ENCODE measurements at places on chromosomes 2 and 18.

- DNase-seq = no peak
Measured at GRCh38 chr2:79585701-79586433, 73.0 kb downstream of the CTNNA2 start.

GRCh38 chr2:158777077-158777476 is 18.0 kb upstream of the DAPL1 start:
- DNase-seq = no peak

DNA sequence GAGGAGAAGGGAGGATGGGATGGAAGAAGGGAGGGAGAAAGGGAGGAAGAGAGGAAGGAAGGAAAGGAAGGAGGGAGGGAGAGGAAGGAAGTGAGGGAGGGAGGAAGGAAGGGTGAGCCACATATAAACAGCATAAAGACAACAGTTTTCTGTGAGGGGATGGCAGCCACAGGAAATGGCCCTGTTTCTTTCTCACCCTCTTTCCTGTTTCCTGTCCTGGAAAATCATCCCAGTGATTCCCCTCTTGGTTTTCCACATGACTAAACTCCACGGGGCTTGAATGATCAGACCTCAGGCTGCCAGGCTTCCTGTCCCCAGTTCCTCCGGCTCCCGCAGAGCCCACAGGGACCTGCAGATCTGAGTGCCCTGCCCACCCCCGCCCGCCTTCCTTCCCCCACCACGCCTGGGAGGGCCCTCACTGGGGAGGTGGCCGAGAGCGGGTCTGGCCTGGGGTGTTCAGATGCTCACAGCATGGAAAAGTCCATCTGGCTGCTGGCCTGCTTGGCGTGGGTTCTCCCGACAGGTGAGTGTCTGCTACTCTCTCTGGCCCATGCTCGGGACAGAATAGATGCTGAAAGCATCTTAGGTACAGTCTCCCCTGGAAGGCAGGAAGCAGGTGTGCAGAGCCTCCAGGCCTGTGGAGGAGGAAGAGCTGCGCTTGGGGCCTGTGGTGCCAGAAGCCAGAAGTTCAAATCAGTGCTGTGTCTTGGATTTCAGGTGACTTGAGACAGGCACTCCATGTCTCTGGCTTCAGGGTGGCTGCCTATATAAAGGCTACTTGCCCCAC is at the start of gene SIGLEC15:
TSS of gene SIGLEC15 (plus strand) at position 418 of the 787 bp plus-strand sequence. CDS start at position 472, 54 bp downstream.
- no peak for DNase-seq

DNA sequence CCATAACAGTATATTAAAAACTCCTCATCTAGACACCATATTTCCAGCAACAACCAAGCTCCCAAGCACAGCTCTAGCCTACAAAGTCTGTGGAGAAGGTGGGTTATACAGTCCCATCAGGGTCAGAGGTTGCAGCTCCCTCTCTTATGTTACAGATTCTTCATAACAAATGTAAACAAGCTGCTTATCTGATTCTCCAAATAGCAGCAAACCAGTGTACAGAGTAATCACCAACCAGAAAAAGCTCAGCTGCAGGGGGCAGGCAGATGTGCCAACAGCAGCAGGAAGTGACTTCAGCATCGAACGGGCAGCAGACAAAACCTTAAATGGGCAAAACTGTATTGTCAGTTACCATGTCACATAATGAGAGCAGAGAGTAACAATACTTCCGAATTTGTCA is 52.9 kb upstream of the NABP1 start:
- no peak for DNase-seq

DNA sequence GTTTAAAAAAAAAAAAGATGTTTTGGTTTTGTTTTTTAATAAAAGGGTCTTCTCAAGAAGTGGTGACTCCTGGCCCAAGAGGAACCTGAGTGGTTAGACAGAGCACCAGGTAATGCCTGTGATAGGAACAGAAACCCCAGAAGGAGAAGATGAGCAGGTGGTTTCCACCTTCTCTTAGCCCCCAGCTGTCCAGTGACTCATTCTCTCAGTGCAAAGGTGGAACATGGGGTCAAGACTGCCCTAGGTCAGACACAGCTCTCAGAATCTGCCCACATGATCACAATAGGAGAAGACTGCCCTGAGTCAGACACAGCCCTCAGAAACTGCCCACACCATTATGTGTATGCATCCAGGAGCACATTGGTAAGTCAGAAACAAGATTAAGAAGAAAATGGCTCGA is 61.8 kb downstream of the TBC1D8 start:
- DNase-seq = no peak

DNA sequence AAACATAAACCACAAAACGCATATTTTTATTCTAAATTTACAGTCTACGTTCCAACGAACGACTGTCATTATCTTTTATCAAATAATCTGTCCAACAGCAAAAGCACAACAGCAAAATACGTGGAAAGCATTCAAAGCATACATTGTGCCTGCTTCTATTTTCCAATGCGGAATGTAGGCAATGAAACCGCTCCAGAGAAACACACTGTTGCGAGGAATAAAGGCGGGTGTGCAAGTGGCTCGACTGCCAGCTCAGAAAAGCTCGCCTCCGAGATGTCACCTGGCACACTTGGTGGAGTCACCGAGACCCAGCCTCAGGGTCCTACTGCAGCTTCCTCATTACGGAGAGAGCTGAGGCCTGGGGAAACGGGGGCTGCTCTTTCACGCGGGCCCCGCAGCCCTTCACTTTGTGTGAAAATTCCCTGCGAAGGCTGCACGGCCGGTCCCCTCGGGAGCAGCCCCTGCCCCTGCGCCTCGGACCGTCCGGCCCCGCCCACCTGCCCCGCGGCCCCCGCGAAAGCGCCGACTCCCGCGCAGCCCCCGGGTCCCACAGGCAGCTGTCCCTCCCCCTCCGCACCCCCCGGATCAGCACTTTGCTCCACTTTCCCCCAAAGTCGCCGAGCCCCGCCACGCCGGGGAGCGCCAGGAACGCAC is 752 bp downstream of the MGAT4A start:
- peak; percentile 35 for DNase-seq

- DNase-seq = no peak
Measured at GRCh38 chr18:25039781-25040180, 312.2 kb downstream of the ZNF521 start.

- DNase-seq = no peak
Measured at GRCh38 chr2:33275689-33276444, 200.6 kb upstream of the RASGRP3 start.

GRCh38 chr2:129798301-129798581 is 181.2 kb upstream of the RAB6C start:
- DNase-seq = no peak

DNA sequence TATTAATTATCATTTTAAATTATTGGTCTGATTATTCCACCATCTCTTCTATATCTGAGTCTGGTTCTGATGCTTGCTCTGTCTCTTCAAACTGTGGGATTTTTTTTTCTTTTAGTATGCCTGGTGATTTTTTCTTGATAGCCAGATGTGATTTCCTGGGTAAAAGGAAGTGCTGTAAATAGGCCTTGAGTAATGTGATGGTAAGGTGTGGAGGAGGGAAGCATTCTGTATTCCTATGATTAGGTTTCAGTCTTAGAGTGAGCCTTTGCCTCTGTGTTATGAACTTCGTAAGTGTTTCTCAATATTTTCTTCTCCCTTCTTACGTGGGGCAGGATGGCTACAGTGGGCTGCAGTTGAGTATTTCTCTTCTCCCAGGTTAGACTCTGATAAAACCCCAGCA is 103.0 kb downstream of the EHBP1 start:
- no peak for DNase-seq

GRCh38 chr2:172329774-172330671 is 97.4 kb upstream of the ITGA6 start:
- no peak for DNase-seq

DNA sequence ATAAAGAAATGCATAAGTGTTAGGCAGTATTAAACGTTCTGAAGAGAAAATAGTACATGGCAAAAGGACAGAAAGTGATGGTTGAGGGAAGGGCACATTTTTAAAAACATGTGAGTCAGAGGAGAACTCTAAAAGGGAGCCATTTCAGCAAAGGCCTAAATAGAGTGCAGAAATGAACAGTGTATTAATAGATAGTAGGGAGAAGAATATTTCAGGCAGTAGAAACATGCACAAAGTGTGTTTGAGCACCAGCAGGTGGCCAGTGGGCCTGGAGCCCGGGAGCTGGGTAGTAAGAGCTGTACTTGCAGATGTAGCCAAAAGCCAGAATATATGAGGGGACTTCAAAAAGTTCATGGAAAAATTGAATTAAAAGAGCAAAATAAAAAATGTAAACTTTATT is 288.1 kb upstream of the FIGN start:
- DNase-seq = no peak

DNA sequence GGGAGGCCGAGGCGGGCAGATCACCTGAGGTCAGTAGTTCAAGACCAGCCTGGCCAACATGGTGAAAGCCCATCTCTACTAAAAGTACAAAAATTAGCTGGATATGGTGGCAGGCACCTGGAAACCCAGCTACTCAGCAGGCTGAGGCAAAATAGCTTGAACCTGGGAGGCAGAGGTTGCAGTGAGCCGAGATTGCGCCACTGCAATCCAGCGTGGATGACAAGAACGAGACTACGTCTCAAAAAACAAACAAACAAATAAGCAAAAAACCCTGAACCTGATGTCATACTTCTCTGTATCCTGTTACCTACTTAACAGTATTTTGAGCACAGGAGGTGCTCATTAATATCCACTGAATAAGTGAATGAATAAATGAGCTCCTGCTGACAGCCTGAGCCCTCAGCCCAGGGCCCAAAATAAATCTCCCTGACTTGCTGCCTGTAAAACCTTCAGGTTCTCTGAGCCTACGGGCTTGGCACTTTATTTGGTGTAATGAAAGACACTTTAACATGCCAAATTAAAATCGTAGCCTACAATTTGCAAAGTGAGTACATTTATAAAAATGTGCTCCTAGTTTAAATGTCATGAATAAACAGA is 215.1 kb downstream of the ZNF385B start:
- no peak for DNase-seq

DNA sequence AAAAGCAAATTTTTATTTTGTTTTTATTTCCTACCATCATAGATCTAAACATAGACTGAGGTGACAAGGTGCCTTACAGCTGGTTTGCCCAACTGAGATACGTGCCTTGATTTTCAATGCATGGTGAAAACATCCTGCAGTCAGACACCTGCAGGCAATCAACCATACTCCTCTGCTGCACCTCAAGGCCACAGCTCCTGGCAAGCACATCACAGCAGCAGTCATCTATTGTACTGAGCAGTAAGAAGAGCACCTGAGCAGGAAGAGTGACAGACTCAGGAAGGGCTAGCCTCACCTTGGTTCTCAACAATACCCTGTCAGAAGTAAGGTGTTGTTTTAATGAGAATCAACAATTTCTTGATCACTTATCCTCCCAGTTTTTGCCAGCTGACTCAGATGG is 1206.8 kb upstream of the NRXN1 start:
- DNase-seq = no peak

DNA sequence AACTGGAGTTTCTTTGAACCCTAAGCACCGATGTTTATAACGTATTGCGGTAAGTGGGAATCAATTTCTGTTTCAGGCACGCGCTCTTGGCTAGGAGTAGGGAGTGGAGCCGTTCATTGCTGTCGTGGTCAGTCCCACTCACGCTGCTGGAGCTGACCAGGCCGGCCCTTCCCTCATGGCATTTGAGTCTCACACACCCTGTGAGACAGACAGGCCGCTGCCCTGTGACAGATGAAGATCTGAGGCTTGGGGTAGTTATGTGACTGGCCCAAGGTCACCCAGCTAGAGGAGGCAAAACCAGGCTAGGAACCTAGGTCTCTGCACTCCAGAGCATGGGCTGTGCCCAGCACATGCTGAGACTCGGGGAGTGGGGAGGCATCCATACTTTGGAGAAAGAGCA is 2.9 kb upstream of the CIDEA start:
- DNase-seq = no peak

- no peak for DNase-seq
Measured at GRCh38 chr2:145137901-145138300, 618.0 kb upstream of the ZEB2 start.

DNA sequence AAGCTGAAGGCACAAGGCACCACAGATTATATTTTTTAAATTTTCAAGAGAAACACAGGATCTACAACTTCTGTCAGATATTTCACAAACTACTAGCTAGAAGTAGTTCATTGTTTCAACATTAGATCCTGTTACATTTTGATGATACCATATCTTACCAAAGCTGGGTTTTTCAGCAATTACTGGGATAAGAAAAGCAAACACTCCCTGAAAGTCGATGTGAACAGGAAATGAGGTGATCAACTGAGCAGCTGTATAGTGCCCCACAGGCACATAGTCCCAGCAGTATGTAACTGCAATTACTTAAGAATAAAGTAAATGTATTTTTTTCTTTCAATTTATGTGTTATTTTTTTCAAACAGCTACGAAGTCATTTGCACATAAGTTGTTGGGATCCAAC is 103.5 kb downstream of the DNER start:
- no peak for DNase-seq

DNA sequence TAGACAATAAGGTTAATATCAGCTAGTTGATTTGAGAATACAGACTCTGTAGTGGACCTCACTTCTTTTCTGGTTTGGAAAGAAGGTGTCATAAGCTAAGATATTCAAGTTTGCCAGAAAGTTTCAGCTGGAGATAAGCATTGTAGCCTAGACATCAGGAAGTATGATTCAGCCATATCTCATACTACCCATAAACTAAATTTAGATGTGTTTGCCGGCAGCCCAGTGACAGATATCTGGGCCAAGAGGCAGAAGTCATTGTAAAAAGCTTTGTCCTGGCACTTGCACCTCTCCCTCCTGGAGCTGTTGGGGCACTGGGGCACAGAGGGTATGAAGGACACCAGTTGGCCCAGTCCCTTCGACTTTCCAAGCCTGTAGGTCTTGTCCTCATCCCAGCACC is 128.0 kb downstream of the EPHA4 start:
- no peak for DNase-seq

- no peak for DNase-seq
Measured at GRCh38 chr2:38362232-38362631, 14.8 kb downstream of the ATL2 start.

- DNase-seq = no peak
Measured at GRCh38 chr2:52805901-52806410, 961.6 kb upstream of the CHAC2 start.

DNA sequence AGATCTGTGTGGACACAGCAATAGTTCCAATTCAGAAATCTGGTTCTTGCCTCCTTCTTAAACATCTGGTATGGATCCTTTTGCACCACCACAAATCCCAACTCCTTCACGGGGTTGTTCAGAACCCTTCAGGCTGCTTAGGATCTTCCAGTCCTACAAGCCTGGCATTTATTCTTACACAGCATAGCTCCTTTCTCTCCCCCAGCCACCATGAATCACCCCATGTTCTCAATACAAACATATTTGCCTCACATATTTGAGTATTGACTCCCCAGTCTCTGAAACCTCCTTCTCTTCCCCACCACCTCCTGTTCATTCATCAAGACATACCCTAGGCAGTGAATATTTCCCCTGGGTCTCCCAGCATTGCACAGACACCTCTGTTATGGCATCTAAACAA is 155.2 kb downstream of the ALK start:
- no peak for DNase-seq

DNA sequence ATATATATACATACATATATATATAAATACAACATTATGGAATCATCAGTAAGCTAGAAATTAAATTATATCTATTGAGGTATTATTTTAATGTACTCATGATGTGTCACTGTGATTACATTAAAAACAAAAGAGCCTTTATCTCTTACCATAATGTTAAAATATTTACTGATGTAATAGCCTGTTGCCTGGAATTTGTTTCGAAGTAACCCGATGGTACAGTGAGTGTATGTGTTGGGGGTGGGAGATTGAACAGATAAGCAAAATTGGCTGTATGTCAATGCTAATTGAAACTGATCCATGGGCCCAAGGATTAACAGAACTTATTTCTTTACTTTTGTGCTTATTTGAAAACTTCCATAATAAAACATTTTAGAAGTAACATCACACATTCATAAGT is 1473.2 kb downstream of the LRP1B start:
- no peak for DNase-seq
